GM12864 (cell line): ENCODE measurements at places on chromosomes 3 and 15.
A peak's percentile ranks its signal among the peaks of the same experiment; 100 is the strongest.

DNA sequence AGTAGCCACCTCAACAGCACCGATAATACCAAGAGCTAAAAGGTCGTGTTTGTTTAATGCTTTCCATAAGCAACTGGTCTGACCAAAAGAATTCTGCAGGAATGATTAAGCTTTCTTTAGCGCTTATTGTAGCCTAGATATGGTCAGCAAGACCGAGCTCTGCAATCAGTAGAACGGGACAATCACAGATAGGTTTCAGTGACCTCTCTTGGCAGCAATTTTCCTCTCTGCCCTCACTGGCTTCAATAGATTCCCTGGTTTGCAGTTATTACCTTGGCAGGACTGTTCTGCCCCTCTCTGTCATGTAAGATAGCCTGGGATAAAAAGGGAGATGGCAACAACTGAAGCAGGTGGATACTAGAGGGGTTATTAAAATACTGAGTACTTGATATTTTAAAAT is 337.1 kb upstream of the NECTIN3 start:
- no peak for DNase-seq

- DNase-seq, result no peak
These were observed 473.1 kb upstream of the UBE2E2 start for GRCh38 chr3:22729981-22730380.

DNA sequence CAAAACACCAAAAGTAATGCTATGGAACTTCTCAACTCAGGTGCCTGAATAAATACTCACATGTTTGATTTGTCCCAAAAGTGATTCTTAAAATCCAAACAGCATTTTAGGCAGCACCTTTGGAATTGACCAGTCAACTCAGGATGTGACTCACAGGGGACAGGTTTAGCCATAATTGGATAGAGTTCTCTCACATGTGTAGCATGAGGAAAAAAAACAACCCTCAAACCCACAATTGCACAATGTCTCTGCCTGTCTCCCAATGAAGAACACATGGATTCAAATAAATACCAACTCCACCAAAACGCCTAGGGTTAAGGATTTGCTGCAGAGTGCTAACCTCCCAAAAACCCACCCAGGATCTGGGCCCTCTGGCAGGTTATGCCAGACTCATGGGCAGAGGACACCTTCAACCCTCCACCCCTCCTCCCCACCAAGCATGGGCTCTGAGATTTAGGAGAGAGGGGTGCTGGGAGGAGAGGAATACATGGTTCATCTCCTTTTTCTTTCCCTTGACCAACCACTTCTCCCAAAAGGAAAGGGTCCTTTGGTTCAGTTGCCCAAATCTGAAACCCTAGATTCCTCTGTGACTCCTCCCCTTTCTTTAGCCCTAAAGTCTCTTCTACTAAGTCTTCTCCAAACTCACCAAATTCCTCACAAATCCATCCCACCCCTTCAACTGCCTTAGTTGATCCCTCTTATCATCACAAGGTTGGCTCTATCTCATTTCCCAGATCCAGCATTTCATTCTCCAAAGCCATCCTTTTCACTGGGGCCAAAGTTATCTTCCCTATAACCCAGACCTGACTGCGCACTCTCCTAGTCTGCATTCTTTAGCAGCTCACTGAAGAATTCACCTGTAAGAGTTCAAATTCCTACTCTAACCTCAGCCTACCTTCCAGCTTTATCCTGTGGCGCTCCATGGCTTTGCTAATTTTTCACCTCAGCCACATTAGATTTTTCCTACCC is 7.7 kb downstream of the RYK start:
- no peak for DNase-seq

DNA sequence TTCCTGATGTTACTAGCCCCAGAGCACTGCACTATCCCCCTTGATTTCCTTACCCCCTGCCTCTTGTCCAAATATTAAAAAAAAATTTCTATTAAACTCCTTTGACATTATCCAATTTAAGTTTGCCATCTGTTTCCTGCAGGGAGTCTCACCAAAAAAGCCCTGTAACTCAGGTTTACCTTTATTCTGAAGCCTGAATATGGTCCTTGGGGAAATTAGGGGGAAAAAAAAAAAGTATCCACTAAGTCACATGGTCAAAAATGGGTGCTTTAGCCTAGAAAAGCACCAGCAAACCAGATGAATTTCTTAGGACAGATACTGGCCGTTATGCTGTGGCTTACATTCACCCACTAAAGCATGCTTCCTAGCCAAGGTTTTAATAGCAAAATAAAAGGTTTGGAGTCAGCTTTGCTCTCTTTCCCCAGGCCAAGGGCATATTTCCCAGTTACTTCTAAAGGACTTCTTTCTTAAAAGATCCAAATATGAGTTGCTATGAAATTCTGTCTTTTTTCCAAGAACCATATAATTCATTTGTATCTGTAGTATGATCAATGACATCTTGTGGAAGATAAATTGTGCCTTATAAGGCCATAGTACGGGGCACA is 394.9 kb downstream of the LSAMP start:
- no peak for DNase-seq

GRCh38 chr3:126544596-126545281 is 14.0 kb downstream of the C3orf22 start:
- peak; percentile 2 for DNase-seq

DNA sequence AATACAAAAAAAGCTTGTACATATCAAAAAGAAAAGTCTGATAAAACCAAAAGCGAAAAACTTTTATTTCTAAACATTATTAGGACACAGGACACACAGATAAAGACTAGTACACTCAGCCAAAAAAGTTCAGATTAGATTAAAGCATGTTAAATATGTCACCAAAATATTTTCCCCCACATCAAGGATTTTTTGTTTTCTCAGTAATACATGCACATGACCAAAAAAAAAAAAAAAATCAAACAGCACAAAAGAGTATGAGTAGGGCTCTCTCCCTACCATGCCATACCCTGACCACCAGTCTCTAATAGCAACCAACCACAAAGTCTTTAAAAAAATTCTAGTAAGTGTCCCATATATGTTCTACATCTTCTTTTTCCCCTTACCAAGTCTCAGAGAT is 77.4 kb downstream of the LRRFIP2 start:
- no peak for DNase-seq
